ENCODE measurements at places on chromosomes 2 and 18.
A peak's percentile ranks its signal among the peaks of the same experiment; 100 is the strongest.

GRCh38 chr2:195967336-195967735 lies 101.3 kb downstream of the DNAH7 start:
- no peaks in the 10 kb centered on the region for H3K36me3 ChIP-seq
- no peak for DNase-seq
- H3K27me3 ChIP-seq: no peaks in the 10 kb centered on the region

DNA sequence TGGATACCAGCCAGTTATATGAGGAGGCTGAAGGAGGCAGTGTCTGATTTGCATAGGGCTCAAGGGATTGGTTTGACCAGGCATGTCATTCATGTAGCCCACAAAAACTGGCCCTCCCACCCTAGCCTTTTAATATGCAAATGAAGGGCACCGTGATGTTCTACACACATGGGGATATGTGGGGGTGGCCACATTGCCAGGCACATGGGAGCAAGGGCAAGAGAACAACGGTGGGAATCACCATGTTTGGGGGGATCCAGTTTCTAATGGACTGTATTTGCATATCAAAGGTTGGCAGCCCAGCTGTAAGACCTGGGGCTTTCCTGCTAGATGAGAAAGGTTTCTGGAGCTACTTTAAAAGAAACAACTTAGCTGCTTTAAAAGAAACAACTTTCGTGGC lies 65.1 kb upstream of the SLC25A52 start:
- H3K27ac ChIP-seq: peak overlapping the region; percentile 87
- H3K27me3 ChIP-seq: no peaks in the 10 kb centered on the region
- H3K4me3 ChIP-seq: no peak overlapping the region
- peak; percentile 78 for DNase-seq
- H3K4me1 ChIP-seq: peaks cover 26% of the 10 kb centered on the region

DNA sequence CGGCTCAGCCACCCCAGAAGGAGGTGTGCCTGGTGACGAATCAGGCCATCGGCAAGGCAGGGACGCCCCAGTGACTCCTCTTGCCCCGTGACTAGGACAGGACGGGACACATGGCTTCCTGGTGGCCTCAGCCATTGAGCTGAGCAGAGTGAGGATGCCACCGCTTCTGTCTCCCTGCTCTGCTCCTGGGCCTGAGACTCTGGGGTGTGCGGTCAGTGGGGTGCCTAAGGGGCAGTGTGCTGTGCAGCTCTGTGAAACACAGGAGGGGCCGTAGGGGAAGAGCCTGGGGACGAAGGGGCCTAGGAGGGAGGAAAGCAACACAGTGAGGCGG lies 24.3 kb downstream of the IGFBP5 start:
- H3K4me1 ChIP-seq: no peaks in the 10 kb centered on the region
- H3K27me3 ChIP-seq: no peaks in the 10 kb centered on the region
- H3K4me3 ChIP-seq: no peak overlapping the region

- H3K27me3 ChIP-seq: no peaks in the 10 kb centered on the region
- no peaks in the 10 kb centered on the region for H3K4me1 ChIP-seq
- H3K4me3 ChIP-seq: no peak overlapping the region
- H3K36me3 ChIP-seq: no peaks in the 10 kb centered on the region
- no peak for DNase-seq
Measured at GRCh38 chr2:201483342-201483741, 31.8 kb downstream of the STRADB start.

DNA sequence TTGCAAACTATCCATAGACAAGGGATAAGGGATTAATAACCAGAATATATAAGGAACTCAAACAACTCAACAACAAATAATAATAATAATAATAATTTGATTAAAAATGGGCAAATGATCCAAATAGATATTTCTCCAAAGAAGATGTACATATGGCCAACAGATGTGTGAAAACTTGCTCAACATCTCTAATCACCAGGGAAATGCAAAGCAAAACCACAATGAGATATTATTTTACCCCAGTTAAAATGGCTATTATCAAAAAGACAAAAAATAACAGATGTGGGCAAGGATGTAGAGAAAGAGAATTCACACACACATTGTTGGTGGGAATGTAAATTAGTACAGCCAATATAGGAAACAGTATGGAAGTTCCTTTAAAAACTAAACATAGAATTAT lies 26.9 kb downstream of the DNAH7 start:
- no peaks in the 10 kb centered on the region for H3K27me3 ChIP-seq
- H3K4me3 ChIP-seq: no peak overlapping the region
- H3K4me1 ChIP-seq: no peaks in the 10 kb centered on the region
- no peak for DNase-seq
- no peak overlapping the region for H3K27ac ChIP-seq

- no peaks in the 10 kb centered on the region for H3K36me3 ChIP-seq
- no peak overlapping the region for H3K4me3 ChIP-seq
- no peaks in the 10 kb centered on the region for H3K27me3 ChIP-seq
- no peak overlapping the region for H3K27ac ChIP-seq
Measured at GRCh38 chr18:77108001-77108692, 24.4 kb downstream of the MBP start.

DNA sequence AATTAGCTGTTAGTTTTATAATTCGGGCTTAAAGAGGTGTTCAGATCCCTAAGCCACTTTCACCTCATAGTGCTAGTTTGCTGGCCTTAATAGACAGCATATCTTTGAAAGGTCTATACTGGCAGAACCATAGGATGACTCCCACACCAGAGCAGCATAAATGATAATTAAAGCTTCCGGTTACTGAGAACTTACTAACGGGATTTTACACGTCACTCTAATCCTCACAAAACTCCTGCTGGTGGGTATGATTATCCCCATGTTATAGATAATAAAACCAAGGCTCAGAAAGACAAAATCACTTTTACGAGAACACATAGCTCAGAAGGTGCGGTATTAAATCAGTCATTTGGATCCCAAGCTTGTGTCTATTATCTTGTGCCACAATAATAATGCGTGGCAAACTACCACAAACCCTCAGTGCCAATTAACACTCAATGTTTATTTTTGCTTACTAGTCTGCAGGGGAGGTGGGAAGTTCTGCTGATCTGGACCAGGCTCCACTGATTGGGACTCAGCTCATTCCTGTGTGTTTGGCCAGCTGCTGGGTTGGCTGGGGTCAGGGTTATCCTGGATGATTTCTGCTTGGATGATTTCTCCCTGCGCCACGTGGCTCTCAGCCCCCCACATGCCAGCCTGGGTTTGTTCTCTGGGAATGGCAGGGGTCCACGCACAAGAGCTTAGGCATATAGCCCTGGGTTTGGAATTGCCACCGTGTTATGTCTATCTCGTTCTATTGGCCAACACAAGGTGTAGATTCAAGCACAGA lies 62.3 kb downstream of the TRIB2 start:
- peaks cover 10% of the 10 kb centered on the region for H3K27me3 ChIP-seq
- DNase-seq: no peak
- no peaks in the 10 kb centered on the region for H3K36me3 ChIP-seq
- H3K4me1 ChIP-seq: no peaks in the 10 kb centered on the region
- H3K4me3 ChIP-seq: no peak overlapping the region
- H3K27ac ChIP-seq: no peak overlapping the region

DNA sequence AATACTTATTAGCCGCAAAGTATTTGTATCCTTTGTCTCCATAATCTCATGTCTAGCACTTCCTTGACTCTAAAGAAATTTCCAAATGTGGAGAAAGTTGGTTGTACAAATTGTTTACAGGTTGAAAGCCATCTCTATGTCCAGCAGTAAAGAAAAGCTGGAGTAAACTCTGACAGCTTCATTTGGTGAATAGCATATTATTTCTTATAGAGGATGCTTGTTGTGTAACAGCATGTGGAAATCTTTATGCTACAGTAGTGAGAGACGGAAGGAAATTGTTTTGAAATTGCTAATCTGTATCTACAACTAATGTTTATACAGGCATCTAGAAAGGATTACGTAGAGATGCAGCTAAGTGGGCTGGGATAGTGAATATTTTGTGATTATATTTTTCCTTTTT lies 78.5 kb downstream of the UGGT1 start:
- H3K27ac ChIP-seq: no peak overlapping the region
- DNase-seq: no peak
- H3K4me1 ChIP-seq: no peaks in the 10 kb centered on the region
- H3K4me3 ChIP-seq: no peak overlapping the region

DNA sequence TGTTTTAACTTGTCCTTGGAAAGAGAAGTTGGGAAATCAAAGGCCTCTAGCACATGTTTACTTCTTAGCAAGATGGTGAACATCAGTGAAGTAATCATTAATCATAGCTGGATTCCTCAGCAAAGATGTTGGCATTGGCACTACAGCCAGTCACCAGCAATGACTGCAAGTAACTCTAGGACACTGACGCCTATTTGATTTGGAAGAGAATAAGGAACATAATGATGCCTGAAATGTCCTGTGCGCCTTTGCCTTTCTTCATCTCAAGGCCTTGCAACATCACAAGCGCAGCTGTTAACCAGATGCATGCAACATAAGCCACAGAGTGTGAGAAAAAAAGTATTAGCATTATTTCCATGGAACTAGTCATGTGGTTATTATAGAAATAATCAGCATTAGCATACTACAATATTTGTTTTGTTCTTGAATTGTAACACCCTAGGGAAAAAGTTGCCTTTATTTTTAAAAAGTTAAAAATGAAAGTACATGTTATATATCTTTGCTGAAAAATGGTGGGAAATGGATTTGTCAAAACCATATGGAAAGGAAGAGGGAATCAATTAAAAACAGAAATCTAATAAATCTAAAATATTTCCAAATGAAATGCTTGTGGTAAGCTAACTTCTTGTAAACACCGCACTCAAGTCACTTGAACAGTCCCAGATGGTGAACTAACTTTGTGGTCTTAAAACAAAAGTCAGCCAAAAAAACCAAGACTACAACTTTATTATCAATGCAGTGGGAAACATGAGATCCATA lies 55.6 kb downstream of the THADA start:
- peaks cover 3% of the 10 kb centered on the region for H3K36me3 ChIP-seq
- DNase-seq: no peak
- no peak overlapping the region for H3K27ac ChIP-seq

DNA sequence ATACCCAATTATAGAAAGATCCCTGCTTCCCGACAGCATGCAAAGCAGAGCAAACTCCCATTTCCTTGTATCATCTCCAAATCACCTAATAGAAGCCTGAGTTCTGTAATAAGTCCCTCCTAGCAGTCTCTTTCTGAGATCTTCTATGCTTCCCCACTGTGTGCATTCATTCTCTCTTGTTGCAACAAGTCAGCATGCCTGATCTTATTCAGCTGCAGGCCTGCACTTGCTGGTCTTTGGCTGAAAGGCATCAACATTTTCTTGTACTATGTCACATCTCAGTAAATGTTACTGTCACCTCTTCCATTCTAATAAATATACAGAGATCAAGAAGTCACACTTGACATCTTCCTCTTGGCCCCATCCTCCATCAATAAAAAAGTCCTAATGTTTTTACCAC lies 449.9 kb upstream of the MEX3C start:
- no peaks in the 10 kb centered on the region for H3K4me1 ChIP-seq
- no peaks in the 10 kb centered on the region for H3K27me3 ChIP-seq
- no peak overlapping the region for H3K4me3 ChIP-seq
- DNase-seq: no peak
- no peaks in the 10 kb centered on the region for H3K36me3 ChIP-seq

DNA sequence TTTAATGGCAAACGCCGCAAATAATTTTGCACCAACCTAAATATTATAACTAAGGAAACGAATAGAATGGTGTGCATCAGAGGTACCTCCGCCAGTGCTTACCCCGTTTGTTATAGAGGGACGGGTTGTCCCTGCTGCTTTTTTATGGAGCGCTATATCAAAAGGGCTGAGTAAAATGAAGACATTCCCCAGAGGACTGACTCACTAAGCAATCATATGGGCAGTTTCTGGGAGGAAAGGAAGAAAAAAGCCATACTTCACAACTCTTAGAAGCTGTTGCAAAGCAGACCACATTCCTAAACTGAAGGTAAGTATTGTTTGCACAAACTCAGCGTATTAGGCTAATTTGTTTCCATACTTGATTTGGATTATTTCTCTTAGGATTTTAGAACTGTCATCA lies 12.9 kb downstream of the ID2 start:
- no peak overlapping the region for H3K4me3 ChIP-seq
- DNase-seq: no peak
- no peaks in the 10 kb centered on the region for H3K27me3 ChIP-seq
- H3K36me3 ChIP-seq: no peaks in the 10 kb centered on the region

DNA sequence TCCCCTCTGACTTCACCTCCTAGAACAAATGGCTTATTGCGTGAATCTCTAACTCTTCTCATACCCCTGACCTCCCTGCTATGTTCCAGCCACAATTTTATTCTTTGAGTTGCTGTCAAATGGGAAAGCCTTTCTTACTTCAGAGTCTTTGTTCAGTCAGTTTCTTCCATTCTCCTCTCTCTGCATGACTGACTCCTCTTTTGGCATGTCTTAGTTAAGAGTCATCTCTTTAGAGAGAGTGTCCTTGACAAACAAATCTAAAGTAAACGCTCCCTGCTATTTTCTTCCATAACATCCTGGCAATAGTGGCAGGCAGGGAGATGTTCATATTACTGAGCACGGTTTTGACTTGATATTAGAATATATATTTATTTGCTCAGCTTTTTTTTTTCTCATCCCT lies 170.7 kb upstream of the ERBB4 start:
- no peaks in the 10 kb centered on the region for H3K36me3 ChIP-seq
- DNase-seq: no peak
- no peak overlapping the region for H3K27ac ChIP-seq

DNA sequence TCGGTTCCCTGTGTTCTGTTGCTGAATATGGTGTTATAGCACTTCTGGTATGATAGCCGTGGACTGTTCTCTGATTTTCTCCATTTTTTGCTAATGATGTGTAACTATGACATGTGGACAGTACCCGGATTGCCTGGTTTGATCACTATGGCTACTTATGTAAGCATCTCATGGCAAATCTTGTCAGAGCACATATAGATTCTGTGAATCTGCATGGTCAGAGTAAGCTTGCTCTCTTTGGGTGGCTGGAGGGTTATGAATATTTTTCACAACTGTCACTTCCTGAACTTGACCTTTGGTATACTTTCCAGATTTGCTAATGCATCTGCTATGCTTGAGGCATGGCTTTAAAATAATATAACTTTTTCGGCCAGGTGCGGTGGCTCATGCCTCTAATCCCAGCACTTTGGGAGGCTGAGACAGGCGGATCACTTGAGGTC lies 36.8 kb upstream of the ATP8B1 start:
- no peak overlapping the region for H3K27ac ChIP-seq
- H3K4me3 ChIP-seq: no peak overlapping the region
- H3K36me3 ChIP-seq: no peaks in the 10 kb centered on the region
- H3K27me3 ChIP-seq: no peaks in the 10 kb centered on the region

- H3K4me3 ChIP-seq: no peak overlapping the region
- no peak overlapping the region for H3K27ac ChIP-seq
- no peaks in the 10 kb centered on the region for H3K4me1 ChIP-seq
- no peaks in the 10 kb centered on the region for H3K36me3 ChIP-seq
- peak; percentile 21 for DNase-seq
- no peaks in the 10 kb centered on the region for H3K27me3 ChIP-seq
Measured at GRCh38 chr2:41698678-41699422, 349.0 kb upstream of the PKDCC start.

Data from H1 (cell line).